ENCODE measurements at places on chromosomes 1 and 21.

- DNase-seq, result no peak
Measured at GRCh38 chr1:198497326-198498102, 43.0 kb downstream of the ATP6V1G3 start.

DNA sequence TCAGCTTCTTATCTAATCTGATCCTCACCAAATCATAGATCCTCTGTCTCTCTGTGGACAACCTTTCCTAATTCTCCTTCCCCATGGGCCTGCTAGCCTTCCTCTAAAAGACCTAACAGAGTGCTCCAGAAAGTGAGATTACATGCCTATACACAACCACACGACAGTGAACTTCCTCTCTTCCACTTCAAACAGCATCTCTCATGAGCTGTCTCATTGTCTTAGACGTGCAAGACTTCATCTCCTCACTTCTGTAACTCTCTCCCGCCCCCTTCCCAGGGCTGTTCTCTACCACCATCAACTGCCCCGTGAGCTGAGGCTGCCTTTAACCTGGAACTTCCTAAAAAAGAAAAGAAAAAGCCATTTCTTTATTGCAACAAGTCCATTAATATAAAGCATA, 14.1 kb upstream of the A3GALT2 start:
- DNase-seq, result no peak

DNA sequence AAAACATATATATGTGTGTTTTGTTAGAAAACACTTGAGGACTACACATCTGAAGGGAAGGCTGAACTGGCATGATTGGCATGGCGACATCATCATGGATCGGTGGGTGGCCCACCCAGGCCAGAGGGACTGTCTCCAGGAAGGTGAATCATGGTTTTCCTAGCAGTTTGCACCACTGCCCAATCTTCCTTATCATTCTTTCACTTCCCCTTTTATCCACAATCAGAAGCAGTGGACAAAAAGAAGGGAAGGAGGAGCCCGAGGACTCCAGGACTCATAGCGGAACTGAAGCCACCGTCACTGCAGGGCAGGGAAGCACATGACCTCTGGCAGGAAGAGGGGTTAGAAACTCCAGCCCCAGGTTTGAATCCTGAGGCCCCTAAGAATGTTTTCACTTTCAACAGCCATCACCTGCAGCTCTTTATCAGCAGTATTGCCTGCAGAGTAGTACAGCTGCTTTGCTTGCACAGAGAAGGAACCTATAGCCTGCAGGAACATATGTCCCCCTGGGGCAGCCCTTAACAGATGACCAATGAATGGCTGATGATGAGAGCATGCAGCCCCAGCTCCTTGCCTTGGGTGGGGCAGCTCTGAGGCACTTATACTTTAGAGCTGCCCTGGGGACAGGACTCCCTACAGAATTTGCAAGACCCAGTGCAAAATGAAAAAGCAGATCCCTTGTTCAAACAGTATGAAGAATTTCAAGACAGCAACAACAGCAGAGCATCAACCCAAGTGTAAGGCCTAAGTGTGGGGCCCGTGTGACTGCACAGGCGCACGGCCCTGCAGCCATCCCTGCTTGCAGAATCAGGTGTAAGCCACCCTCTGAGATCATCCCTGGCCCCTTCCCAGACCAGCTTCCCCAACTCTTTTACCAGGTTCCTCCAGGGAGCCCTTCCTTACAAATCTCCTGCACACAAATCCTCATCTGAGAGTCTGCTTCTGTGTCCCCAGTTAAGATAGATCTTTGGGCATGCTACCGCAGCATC, 241.8 kb upstream of the IRF2BP2 start:
- no peak for DNase-seq

DNA sequence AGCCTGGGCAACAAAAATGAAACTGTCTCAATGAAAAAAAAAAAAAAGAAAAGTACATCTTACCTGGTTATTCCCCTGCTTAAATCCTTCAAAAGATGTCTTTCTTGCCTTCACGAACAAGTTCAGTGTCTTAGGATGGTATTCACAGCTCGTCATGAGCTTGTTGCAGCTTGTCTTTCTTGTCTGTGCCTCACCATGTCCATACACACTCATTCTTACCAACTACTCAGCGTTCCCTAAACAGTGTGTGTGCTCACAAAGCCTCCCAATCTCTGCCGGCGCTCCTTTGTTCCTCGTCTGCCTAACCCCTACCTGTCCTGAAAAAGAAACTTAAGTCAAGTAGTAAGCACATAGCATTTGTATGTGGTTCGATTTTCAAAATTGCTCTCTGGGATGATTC, 31.1 kb downstream of the UBE4B start:
- no peak for DNase-seq

DNA sequence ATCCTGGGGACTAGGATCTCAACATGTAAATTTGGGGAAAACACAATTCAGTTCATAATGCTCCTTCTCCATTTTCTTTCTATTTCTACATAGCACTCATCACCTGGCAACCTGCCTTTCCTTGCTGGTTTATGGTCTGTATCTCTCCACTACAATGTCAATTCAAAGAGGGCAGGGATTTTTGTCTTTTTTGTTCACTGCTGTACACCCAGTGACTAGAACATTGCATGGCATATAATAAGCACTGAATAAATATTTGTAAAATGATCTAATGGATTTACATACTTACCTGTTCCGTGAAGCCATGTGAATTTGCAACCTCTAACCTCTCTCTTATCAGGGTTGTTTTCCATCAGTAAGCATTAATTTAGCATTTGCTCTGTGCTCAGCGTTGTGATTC, 27.4 kb upstream of the TBX15 start:
- DNase-seq, result no peak

- peak; percentile 87 for DNase-seq
Measured at GRCh38 chr1:36155408-36156328, at the start of gene MAP7D1. Gene MAP7D1 (plus strand): TSS chr1:36156160. CDS start chr1:36156418, 258 bp downstream.

- no peak for DNase-seq
Measured at GRCh38 chr1:221149111-221149510, 269.9 kb downstream of the HLX start.

DNA sequence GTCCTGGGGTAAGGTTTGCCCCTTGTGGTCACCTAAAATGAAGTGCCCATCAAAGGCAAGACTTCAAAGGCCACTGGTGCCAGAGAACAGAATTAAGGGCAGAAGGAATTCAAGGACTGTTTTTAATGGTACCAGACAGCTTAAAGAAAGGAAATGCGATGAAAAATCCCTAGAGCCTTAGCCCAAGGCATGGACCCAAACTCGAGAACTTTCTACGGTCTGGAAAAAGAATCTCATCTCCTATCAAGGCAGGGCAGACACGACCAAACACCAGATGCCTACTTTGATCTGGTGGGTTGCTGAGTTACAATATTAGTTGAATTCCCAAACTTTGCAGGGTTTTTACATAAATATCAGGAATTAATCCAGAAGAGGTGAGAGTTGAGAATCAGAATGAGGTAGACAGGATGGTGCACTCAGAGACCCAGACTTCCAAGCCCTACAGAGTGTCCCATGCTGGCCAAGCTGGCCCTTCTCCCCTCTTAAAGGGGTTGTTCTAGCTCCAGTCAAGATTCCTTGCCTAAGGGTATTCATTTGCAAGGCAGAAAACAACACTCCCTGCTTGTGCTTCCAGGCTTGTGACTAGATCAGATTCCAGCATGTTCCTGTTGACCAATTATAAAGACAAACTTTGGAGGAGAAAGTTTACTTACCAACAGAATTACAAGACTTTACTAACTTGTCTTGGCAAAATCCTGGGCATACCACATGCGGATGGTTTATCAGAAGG, 48.0 kb downstream of the EDN2 start:
- no peak for DNase-seq

GRCh38 chr1:197314682-197315081, 46.6 kb downstream of the CRB1 start:
- DNase-seq, result no peak

GRCh38 chr1:20491866-20492265, 5.9 kb upstream of the CAMK2N1 start:
- DNase-seq, result no peak
